ENCODE measurements at places on chromosomes 7 and 10.

DNA sequence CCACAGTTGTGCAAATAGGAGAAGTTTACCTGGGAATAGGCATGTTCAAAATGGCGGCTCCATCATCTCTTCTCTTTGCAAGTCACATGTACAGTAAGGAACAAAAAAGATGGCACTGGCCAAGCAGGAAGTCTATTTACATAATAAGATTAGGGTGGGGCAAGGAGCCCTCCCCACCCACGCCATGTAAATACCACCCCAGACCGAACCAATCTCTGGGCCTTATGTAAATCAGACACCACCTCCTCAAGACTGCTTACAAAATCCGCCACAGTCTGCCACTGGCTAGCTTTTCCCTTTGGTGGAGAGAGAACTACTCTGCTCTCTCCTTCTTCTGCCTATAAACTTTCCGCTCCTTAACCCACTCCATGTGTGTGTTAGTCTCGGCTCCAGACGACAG lies 1496.3 kb downstream of the REEP3 start:
- DNase-seq, result no peak

DNA sequence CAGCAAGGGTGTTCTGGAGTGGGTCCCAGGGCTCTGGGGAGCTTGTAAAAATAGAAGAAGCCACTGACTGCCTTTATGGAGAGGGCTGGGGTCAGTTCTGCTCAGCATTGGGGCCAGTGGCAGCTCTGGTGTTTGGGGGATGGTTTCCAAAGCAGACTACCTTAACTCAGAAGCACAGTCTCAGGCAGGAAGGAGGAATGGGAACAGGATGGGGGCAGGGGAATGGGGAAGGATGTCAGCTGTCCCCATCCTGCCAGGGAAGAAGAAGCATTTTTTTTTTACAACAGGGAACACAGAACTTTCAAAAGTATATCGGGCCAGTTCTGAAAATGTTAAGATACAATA lies 28.8 kb downstream of the TSPAN15 start:
- DNase-seq, result no peak

DNA sequence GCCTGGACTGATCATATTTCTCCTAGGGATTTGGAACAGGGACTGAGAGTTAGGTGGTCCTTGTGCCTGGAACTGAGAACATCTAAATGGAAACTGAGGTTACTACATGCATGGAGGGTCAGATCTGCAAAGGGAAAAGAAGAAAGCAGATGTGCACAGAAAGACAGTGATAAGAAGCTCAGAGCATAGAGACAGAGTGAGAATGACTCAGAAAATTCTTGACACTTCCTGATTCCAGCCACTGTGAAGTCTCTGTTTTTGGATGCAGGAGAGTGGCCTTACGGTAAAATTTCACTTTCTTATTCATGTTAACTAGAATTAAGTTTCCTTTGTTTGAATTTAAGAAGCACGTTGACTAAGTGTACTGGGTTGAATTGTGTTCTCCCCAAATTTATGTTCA lies 241.7 kb downstream of the TMEM26 start:
- no peak for DNase-seq

DNA sequence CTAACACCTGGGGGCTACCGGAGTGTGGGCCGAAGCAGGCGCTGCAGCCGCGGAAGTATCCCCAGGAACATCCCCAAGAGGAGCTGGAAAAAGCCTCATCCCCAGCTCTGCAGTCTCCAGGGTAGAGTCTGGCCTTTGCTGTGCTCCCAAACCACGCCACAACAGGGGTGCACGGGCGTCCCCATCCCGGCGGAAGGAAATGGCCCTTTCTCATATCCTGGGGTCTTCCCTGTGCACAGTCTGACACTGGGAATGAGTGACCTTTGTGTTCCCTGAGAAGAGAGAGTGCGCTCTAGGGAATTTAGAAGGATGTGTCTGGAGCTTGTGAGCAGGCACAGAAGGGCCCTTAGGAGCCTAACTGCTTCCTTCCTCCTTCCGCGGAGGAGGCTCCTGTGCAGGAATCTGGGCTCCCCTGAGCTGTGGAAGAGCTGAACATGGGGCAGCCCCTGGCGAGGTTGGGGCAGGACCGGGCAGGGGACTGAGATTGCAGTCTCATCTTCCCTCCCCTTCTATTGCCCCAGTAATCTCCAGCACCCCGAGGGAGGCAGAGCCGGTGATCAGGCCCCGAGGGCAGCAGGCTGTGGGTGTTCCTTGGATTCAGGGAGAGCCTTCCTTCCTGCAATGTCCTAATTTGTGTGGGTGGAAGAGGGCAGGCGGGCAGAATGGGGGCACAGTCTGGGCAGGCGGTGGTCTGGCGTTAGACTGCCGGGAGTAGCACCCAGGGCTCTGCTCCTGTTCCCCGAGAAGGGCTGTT lies 1.3 kb downstream of the REPIN1 start:
- no peak for DNase-seq

GRCh38 chr10:18955061-18955460 lies 93.5 kb upstream of the MALRD1 start:
- DNase-seq, result no peak

DNA sequence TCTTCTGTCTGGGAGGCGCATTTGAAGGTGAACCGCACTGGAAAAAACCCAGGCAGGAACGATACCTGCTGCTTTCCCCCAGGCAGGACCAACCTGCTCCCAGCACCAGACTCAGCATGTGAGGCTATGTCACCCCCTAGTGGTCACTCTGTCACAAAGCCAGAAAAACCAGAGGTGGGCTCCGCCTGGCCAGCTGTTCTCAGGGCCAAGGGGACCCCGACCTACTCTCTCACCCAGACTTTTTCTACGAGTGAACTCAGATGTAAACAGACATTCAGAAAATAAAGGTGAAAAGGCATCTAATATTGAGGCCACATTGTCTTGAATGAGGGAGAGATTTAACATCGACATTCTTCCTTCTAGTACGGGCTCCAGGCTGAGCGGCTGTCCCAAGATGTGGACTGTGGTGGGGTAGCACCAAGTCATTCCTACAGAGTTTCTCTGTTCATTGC lies 117.3 kb downstream of the PRKAG2 start:
- peak; percentile 60 for DNase-seq

GRCh38 chr10:785089-785860 lies 95.8 kb upstream of the DIP2C start:
- no peak for DNase-seq

DNA sequence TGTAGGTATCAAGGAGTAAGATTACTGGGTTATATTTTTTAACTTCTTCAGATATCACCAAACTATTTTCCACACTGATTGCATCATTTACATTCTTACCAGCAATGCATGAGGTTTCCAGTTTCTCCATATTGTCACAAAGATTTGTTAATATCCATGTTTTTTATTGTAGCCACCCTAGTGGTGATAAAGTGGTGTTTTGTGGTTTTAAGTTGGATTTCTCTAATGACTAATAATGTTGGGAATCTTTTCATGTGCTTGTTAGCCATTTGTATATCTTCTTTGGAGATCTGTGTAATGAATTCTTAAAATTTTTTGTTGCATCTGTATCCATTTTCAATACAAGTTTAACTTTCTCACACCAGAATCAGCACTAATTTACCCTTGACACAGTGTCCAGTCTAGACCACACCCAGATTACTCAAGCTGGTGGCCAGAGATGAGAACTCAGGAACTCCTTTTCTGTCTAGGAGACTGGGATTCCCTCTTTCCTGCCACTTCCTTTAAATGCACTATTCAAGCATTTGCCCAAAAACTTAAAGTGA lies 67.0 kb upstream of the PLXDC2 start:
- DNase-seq, result no peak

DNA sequence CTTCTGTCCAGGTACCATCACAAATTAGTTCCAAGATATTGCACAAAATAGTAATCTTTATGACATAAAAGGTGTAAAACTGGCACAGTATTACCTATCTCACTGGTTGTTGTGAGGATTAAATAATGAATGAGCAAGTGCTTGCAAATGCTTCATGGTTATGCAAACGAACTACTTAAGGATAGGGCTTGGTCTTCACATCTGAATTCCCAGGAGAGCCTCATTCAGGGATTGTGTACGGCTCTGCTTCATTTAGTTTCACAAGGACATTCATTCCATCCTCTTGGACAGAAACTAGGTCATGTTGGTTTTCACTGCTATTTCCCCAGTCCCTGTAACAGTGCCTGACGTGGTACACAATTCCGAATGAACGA lies 12.1 kb downstream of the ABCA13 start:
- no peak for DNase-seq

DNA sequence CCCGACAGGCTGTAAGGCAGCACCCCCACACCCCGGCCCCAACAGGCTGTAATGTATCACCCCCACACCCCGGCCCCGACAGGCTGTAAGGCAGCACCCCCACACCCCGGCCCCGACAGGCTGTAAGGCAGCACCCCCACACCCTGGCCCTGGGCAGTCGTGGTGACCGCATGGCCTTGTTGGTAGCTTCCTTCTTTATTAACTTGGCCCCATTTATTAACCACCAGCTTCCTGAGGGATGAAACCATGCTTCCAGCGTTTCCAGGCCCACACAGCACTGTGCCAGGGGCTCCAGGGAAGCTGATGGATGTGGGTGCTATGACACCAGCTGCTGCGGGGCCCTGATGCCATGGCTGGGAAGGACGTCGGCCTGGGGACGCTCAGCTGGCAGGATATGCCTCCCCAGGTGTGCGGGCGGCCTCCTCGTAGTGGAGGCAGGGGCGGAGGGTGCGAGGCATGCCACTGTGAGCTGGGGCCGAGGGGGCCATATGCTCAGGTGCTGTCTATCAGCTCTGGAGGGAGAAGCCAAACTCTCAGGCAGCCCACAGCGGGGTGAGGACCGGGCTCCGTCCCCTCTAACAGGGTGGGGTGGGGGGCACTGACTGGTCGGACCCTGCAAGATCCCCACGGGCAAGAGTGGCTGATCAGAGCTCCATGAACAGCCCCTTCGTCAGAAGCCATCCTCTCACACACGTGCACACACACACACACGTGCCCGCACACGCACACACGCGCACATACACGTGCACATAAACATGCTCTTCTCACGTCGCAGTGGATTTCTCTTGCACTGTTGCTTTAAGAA lies 311.0 kb downstream of the PTPRN2 start:
- no peak for DNase-seq

- no peak for DNase-seq
These were observed 42.6 kb downstream of the SRPK2 start for GRCh38 chr7:105346138-105346537.

- DNase-seq, result no peak
These were observed 984.9 kb upstream of the AUTS2 start for GRCh38 chr7:68613405-68613804.

GRCh38 chr7:48868916-48869315 lies 55.4 kb upstream of the CDC14C start:
- no peak for DNase-seq

GRCh38 chr7:15084368-15084767 lies 181.8 kb upstream of the DGKB start:
- DNase-seq, result no peak

- DNase-seq, result no peak
These were observed 882.3 kb downstream of the PCDH15 start for GRCh38 chr10:53918755-53919154.

DNA sequence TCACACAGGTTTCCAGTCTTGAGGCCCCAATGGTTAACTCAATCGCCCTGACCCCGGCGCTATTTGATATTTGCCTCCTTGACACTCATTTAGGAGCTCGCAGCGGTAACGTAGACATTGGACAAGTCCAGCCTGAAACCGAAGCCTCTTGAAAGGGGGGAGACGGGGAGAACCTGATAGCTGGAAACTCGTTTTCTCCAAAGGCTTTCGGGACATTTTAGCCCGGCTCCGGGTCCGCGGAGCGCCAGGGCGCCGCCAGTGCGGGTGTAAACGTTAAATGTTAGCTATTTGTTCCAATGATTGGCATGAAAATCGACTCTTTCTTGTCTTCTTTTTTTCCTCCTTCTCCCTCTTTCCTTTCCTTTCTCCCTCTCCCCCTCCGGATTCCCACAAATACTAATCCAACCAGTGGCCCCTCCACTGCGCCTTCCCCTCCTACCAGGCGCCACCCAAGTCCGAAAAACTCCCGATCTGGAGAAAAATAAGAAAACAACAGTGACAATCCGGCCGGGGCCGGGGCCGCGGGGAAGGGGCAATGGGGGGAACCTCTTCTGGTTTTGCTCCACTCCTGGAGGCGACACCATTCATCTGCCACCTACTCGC lies 17.2 kb upstream of the GATA3 start:
- DNase-seq, result no peak

DNA sequence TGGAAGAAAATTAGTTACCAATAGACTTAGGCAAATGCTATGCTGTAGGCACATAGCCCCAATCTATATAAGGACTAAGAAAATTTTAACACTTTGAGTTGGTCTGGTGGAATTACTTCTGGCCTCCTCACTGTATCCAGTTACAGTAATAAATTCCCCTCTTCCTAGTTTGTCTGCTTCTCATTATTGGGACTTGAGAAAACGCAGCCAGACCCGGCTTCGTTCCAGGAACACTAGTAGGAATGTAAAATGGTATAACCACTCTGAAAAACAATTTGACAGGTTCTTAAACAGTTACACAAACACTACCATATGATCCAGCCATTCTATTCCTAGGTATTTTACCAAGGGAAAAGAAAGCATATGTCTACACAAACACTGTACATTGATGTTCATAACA lies 150.2 kb downstream of the VPS50 start:
- no peak for DNase-seq

- DNase-seq, result no peak
These were observed 244.7 kb downstream of the EBF3 start for GRCh38 chr10:129719415-129719739.

DNA sequence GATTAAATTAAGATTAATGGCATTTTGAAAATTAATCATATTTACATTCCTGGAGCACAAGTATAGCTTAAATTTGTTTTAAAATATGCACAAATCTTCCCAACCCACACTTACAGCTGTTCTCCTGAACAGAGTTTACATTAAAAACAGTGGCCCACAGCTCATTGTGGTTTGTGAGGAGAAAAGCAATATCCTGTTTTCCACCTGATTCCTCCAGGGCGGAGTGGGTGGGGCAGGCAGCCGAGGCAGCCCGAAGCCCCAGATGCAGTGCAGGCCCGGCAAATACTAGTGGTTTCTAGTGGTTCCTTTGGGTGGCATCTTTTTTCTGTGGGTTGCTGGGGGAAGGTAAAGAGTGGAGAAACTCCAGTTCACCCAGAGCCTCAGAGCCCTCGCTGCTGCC lies 280.8 kb downstream of the ARHGAP12 start:
- no peak for DNase-seq

DNA sequence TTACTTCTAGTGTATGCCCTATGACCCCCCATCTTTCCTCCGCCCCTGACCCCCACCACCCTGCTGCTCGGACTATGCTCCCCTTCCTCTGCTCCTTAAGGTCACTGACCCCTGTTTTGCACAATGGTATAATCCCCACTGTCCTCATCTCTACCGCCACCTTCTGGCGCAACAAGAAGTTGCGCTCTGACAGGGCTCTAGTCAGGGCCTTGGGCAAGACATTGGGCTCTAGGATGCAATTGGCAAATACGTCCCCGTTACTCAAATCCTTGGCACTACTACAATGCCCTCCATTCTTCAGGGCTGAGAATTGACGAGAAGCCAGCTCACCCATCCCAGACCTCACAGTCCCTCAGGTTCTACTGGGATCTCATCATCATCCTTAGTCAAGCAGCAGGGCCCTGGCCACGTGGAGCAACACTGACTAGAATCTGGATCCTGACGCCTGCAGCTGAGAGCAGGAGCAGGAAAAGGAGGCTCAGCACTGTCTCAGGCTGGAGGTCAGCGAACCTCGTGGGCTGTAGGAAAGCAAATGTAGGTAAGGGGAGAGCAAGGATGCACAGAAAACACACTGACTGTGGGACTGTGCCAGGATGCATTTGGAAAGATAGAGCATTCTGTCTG lies 10.6 kb downstream of the LRIT2 start:
- peak; percentile 47 for DNase-seq
